Activated CD8-positive, alpha-beta memory T cell treated with anti-CD3 and anti-CD28 coated beads for 1 hour (primary cell): ENCODE measurements at places on chromosomes 4 and X.

DNA sequence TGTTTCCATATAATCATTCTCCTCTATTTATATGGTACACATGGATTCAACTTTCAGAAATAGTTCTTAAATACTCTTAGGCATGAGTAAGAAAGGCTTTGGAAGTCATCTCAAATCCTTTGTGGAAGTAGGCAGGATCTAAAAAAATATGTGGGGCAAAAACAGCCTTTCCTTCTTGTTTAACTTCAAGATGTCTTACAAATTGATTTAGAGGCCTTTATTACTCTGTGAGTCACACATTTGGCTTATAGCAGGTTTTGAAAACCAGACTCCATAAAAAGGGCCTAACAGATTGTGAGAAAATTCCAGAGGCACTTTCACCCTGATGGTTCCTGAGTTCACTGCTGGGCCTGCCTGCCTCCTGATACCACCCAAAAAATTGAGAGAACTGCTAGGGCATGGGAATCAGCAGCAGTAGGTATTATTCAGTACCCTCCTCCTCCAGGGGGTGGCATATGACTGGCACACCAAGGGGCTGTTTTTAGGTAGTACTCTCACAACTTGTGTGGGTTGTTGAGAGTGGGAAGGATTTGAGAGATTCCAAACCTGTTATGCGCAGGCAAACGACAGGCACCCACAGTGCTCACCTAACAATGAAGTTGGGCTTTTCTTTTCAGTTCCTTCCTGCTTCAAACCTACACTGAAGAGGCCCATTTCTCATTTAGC lies 162.7 kb upstream of the MBNL3 start:
- DNase-seq = no peak

- no peak for DNase-seq
Observed at GRCh38 chr4:13289391-13289790, 194.7 kb downstream of the RAB28 start.

GRCh38 chr4:170038232-170038631 lies 12.0 kb upstream of the MFAP3L start:
- no peak for DNase-seq

DNA sequence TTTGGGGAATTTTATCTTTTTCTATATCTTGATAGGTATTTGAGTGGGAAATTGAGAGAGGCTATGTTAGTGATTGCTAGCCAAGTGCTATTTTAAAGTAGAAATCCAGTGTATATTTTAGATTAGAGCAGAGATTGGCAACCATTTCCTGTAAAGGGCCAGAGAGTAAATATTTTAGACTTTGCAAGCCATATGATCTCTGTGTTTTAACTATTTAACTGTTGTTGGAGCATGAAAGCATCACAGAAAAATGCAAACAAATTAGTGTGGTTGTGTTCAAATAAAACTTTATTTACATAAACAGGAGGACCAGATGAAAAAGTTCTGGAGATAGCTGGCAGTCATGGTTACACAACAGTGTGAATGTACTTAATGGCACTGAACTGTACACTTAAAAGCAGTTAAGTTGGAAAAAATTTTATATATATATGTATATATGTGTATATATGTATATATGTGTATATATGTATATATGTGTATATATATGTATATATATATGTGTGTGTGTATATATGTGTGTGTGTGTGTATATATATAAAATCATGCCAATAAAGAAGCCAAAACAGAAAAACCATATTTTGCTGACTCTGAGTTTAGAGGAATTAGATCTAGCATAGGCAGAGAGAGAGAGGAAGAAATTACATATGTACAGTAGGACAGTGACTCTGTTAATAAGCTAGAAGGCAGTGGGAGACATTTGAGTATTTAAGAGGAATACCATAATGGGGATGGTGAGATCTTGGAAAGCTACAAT lies 83.4 kb downstream of the TMEM164 start:
- DNase-seq = no peak

- DNase-seq = no peak
Observed at GRCh38 chr4:121791481-121791880, 9.6 kb upstream of the EXOSC9 start.

GRCh38 chrX:39248330-39248729 lies 447.1 kb downstream of the MID1IP1 start:
- no peak for DNase-seq

DNA sequence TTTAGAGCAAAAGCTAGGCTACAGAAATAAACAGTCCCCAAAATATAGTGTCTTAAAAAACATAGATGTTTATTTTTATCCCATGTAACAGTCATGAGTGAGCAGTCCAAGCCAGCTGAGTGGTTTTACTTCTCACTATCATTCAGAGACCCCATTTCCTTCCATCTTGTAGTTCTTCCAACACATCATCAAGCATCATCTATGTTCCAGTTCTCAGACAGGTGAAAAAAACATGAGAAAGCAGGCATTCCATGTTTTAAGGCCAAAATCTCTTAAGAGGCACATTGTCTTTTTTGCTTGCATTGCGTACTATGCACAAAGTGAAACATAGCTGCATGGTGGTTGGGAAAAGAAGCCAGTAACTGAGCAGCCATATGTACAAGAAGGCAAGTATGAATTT lies 128.6 kb downstream of the ATOH1 start:
- DNase-seq = no peak

DNA sequence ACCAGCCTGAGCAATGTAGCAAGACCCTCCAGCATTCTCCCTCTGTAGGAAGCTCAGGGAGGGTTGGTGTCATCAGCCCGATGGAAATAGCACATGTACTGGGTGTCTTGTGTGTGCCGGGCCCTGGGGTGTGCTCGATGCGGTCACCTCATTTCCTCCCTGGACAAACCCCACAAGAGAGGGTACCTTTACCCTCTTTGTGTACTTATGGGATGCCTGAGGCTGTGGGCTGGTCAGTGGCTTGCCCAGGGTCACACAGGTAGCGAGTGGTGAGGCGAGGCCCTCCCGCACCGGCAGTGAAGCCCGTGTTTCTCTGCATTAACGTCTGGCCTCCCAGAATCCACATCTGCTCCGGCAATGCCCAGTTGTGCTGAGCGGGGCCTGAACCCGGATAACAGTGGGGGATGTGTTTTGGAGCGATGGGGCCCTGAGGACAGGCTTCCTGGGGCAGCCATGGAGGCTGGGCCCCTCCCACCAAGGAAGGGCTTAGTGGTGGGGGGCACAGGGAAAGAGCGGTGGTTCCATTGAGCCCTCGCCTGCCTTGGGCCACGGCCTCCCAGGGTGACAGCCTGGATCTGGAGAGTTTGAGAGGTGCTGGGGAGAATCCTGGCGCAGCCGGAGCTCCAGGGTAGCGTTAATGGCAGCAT lies 8.1 kb downstream of the PSAPL1 start:
- no peak for DNase-seq

DNA sequence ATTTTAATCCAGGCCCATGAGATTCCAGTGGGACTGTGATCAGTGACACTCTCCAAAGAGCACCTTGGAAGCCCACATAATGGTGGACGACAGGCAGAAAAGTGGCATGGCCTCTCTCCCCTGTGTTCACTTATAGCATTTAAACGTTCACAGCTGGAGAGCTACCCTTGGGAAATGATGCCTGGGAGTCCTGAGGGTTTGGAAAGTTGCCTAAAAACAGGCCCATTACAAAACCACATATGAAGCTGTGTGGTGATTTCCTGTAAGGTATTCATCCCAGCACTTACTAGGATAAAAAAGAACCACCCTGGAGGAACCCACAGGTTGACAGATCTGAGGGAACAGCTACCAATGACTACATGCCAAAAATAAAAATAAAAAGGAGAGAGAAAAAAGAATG lies 193.2 kb downstream of the RASL11B start:
- no peak for DNase-seq

GRCh38 chrX:24148121-24148520 lies 1.4 kb upstream of the ZFX start:
- no peak for DNase-seq

- DNase-seq = no peak
Observed at GRCh38 chr4:153531976-153532626, 65.9 kb downstream of the TMEM131L start.

DNA sequence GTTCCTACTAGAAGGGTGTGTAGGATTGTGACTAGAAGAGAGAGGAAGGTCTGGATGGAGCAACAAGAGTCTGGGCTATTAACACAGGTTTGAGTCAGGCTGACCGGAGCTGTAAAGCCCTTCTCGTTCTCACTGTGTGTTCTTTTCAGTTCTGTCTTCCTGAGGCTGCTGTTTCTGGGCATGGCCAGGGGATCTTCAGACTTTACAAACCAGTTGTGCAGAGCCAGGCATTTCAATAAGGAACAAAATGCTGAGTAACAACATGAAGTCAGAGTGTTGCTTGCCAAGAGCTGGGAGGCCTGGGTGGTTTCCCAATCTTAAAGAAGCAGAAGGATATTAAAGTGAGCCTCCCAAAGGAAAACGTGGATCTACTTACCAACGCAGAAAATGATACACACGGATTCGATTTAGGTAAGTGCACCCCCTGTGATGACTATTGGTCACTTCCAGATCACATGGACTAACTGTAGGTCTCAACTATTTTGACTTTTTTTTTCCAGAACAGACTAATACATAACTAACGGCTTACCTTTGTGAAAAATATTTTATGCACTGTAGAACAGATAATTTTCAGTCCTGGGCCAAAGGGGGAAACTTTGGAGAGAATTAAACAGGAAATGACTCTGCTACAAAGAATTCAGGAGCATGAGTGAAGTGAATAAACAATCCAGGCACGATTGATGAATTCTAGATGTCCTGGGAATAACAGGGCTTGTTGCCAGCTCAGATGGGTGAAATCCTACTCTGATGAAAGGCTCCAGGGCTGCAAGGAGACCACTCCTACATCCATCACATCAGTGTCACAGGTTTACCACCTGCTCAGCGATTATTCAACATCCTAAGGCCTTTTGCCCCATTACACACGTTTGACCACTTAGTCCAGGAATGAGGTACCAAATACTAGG lies 94.5 kb downstream of the ANXA3 start:
- DNase-seq = no peak

- no peak for DNase-seq
Observed at GRCh38 chr4:140720387-140721304, 35.5 kb downstream of the TBC1D9 start.

DNA sequence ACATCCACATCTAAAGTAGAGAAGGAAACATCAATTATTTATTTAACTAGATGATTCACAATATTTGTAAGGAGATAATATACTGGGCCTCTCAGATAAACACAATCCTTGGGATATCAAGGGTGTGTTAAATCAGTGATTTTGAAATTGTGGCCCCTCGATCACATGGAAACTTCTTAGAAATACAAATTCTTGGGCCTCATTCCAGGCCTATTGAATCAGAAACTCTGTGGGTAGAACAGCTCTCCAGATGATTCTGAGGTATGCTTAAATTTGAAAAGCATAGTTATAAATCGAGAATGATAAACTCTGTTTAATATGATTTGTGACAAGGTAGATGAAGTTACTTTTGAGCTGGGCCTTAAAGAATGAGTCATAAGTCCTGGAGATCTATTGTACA lies 64.3 kb upstream of the GPR174 start:
- DNase-seq = no peak

DNA sequence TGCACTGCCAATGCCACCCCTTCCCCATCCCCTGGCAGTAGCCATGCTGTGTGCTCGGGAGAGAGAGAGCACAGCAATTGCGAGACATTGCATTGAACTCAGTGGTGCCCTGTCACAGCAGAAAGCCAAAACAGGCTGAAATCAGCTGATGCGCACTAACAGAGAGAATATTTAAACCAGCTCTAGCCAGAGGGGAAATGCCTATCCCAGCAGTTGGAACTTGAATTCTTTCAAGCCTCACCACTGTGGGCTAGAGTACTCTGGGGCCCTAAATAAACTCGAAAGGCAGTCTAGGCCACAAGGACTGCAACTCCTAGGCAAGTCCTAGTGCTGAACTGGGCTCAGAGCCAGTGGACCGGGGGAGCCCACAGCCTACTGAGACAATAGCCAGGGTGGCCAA lies 17.7 kb upstream of the RP2 start:
- no peak for DNase-seq

- DNase-seq = no peak
Observed at GRCh38 chr4:2860391-2861348, 17.0 kb downstream of the ADD1 start.

GRCh38 chrX:129744861-129745321 lies 6.1 kb downstream of the XPNPEP2 start:
- DNase-seq = no peak

GRCh38 chr4:119266153-119266552 lies 53.6 kb downstream of the USP53 start:
- DNase-seq = no peak

GRCh38 chr4:140092094-140092851 lies 61.7 kb downstream of the MAML3 start:
- no peak for DNase-seq
